ENCODE measurements at places on chromosomes 6 and 20.

DNA sequence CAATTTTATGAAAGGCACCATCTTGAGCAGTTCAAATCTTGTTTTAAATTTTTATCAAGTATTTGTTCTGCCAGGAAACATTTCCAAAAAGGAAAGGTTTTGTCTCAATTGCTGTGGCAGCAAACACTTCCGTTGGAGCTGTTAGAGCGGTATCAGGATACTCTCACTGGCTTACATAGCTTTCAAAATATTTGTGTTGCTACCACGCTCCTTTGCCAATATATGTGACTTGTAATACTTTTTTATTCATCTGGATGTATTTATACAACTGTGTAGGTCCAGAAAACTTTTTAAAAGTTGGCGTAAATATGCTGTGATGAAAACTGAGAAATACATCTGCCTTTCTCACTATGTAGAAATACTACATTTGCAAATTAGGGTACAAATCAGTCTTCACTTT lies 37.8 kb upstream of the NHSL1 start:
- no peak for DNase-seq

- no peak for DNase-seq
Observed at GRCh38 chr6:159817951-159818739, 18.1 kb downstream of the PNLDC1 start.

GRCh38 chr6:42251911-42252637 lies 34.4 kb upstream of the MRPS10 start:
- DNase-seq: no peak

DNA sequence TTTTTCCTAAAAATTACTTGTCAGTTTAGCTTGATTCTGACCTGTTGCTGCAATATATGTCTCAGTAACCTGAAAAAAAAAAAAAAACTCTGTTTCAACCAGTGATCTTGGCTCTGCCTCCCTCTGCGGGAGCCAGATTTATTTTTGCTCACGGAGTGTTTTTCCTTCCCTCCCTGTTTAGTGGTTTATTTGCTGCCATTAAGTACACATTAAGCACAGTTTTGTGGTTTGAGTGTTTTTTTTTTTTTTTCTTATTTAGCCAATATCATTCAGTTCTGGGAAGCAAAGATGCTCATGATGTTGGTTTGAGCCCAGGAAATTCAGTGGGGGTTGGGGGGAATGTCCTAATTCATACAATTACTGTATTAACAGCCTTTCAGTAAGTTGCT lies 110.1 kb upstream of the GPR6 start:
- DNase-seq: no peak

DNA sequence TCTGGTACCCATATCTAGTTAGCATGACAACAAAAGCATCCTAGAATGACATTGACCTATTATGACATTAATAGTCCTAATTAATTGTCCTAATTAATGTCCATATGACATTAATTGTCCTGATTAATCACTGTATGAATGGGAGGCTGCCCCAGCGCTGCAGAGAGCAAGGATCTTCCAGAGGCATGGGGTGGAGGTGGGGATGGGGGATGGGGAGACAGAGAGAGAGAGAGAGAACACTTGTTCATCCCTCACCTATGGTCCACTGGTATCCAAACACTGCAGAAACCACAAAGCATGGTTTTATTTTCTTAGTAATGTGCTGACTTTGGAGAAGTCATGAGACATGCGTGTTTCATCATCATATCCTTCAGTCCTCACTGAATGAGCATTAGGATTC lies 235.1 kb downstream of the FNDC1 start:
- DNase-seq: no peak

GRCh38 chr6:4017058-4017739 lies 61.7 kb downstream of the FAM217A start:
- no peak for DNase-seq

DNA sequence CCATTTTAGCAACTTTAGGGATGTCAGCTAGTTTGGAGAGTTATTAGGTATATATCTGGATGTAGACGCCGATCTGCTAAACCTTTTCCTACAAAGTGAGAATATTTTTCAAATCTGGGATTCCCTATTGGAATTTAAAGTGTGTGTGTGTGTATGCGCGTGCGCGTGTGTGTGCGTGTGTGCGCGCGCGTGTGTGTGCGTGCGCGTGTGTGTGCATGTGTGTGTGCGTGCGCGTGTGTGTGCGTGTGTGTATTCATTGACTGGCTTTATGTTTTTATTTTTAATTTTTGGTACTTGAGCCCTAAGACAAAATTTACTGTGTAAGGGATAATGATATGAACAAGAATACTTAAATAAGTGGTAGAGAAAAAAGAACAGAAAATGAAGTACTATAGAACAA lies 8.1 kb downstream of the PRL start:
- no peak for DNase-seq

GRCh38 chr6:147117011-147117410 lies 87.2 kb upstream of the STXBP5 start:
- DNase-seq: no peak

GRCh38 chr6:20853828-20854227 lies 319.6 kb downstream of the CDKAL1 start:
- DNase-seq: no peak

DNA sequence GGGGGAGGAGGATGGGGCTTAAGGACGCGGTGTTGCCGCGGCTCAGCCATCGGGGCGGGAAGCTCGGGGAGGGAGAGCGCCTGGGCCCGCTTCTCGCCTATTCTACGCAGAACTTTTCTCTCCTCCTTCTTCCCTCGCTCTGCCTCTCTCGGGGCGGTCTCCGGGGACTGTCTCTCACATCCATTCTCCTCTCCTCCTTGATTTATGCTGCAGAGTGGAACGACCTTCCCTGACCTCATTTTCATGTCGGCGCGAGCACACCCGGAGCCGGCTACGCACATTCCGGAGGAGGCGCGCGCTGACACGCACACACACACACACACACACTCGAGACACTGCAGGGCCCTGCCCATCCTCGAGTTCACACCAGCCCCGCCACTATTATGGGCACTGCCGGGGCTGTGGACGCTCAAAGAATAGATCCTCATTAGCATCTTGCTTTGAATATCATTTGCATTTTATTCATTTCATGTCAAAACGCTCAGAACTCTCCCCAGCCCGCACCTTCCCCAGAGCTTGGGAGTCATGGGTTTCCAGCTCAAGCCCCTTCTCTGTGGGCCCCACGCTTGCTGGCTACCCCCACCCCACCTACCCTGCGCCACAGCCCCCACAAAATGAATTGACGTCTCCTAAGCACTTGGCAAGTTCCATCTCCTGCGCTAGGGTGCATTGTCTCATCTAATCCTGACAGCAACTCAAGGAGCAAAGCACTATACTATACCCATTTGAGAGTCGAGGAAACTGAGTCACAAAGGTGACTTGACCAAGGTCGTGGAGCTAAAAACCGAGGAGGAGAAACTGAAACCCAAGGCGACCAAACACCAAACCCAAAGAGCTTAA lies 36.8 kb downstream of the NCR2 start:
- DNase-seq: no peak

DNA sequence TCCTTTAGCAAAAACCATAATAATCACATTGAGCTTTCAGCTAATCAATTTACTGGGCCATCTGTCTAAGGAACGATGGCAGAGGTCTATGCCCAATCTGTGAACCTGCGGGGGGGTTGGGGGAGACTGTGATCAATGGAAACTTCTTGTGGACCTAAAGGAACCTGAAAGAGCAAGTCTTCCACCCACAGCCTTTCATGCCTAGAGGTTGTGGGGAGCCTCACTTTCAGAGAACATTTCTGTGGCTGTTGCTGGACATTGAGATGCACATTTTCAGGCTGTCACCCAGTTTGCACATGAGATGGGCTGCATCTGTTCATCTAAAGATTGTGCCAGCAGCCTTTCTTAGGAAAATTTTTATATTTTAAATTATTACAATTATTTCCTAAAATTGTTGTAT lies 310.0 kb upstream of the SPTLC3 start:
- no peak for DNase-seq

- no peak for DNase-seq
Observed at GRCh38 chr6:39929733-39930461, 4.4 kb downstream of the MOCS1 start.

DNA sequence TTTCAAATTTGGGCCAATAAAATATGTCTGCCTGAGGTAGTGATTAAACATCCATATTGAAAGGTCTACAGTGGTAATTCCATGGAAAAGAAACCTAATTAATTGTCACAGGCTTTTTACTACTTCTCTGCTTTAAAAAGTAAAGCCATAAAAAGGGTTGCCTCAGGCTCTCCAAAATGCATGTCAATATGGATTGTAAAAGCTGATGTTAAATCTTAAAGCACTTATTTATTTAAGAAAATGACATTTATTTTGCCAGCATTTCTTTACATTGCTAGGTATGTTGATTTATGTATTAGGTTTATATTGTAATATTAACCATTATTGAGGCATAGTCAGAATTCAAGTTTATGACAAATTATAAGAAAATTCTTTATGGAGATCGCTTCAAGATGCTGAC lies 133.2 kb downstream of the OPN5 start:
- no peak for DNase-seq

DNA sequence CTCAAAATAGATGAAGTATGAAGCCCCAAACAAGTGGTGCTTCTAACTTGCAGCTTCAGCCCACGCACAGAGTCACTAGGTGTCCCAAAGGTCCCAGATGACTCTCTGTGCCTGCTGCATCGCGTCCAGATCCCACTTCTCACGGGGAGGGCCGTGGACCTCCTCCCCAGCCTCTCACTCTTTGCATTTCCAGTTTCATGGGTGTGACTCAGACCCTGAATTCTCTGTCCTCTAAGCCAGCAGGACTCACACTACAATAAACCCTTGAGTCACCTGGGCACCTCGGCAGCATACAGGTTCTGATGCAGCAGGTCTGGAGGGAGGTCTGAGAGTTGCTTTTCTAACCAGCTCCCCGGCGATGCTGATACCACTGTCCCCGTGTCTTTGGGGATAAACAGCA lies 114.0 kb upstream of the RIN2 start:
- no peak for DNase-seq

DNA sequence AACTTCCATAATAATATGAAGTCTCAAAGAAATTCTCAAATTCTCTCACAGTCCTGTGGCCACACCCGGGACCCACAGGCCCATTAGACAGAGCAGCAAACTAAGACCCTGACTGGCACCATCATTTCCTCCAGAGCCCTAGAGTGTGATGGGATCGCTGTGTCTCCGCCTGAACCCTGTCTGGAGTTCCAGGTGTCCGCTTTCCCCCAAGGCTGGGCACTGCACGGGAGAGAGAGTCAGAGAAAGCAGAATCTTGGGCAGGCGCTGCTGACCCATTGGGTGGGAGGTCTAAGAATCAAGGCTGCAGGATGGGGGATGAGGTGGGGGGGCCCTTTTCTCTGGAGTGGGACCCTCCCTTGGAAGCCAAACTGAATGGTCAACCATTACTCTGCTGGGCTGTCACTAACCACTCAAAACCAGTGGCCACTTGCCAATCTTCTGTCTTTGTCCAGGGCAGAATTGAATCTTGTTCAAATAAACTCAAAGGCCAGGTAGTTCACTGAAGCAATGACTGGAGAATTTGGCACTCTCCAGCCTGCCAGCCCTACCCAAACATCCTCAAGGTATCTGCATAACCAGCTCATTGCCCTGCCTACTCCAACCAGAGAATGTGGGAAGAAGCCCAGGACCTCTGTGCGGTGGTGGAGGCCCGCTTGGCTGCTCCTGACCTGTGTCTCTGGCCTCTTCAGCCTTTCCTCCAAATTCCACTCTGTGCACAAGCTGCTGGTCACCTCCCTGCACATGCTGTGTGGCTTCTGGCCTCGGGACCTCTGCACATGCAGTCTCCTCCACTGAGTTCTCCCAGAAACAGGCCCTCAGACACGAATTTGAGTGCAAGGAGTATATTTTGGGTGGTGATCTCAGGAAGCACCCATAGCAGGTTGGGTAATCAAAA lies 141.1 kb downstream of the CEBPB start:
- DNase-seq: no peak
